NCI-H187 (cell line): ENCODE measurements at places on chromosomes 7 and 10.

DNA sequence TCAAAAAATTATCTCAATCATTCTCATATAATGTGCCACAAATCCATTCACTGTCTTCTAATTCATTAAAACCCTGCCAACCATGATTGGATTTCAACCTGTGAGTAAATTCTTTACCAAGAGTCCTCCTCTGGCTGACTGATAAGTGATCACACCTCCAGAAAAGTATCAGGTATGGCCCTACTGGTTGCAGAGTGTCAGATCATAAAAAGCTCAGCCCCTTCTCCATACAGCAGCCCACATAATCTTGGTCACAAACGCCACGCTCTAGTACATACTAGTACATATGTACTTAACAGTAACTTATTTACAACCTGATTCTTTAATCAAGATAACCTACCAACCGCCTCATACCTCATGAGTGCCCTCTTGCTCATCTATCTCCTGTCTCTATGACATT is 26.1 kb downstream of the UBE2H start:
- DNase-seq, result no peak

- DNase-seq, result no peak
These were observed 118.1 kb downstream of the GLRX3 start for GRCh38 chr10:130254243-130254642.

- DNase-seq, result no peak
These were observed 59.4 kb upstream of the ZNF438 start for GRCh38 chr10:31090894-31091607.

DNA sequence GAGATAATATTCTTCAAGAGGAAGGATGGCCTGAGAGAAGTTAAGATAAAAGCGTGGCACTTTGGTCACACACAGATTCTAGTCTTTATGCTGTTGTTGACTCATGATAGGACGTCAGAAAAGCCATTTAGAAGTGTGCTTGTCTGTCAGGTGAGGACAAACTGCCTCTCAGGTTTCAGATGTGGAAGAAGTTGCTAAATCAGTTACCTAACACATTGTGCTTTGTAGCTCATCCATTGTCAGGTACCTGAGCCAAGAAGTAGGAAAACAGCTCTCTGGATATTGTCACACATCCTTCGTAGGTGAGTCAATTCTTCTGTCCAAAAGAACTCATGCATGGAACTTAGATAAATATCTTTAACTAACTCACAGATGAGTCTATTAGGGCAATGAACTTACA is 49.5 kb upstream of the PHYHIPL start:
- DNase-seq, result no peak

GRCh38 chr7:56125831-56126230 is 9.6 kb upstream of the NUPR2 start:
- DNase-seq, result no peak

- peak; percentile 37 for DNase-seq
These were observed at the start of gene ACBD7 for GRCh38 chr10:15088428-15089261. ACBD7 (minus strand) TSS chr10:15088776; CDS start chr10:15088728, 48 bp downstream.

- no peak for DNase-seq
These were observed 24.7 kb upstream of the GPAM start for GRCh38 chr10:112208292-112208691.

GRCh38 chr7:85135977-85136376 is 50.9 kb downstream of the SEMA3D start:
- DNase-seq, result no peak

GRCh38 chr7:19353180-19353579 is 208.0 kb upstream of the FERD3L start:
- no peak for DNase-seq

GRCh38 chr10:86371691-86372090 is 5.1 kb upstream of the GRID1 start:
- DNase-seq, result no peak

DNA sequence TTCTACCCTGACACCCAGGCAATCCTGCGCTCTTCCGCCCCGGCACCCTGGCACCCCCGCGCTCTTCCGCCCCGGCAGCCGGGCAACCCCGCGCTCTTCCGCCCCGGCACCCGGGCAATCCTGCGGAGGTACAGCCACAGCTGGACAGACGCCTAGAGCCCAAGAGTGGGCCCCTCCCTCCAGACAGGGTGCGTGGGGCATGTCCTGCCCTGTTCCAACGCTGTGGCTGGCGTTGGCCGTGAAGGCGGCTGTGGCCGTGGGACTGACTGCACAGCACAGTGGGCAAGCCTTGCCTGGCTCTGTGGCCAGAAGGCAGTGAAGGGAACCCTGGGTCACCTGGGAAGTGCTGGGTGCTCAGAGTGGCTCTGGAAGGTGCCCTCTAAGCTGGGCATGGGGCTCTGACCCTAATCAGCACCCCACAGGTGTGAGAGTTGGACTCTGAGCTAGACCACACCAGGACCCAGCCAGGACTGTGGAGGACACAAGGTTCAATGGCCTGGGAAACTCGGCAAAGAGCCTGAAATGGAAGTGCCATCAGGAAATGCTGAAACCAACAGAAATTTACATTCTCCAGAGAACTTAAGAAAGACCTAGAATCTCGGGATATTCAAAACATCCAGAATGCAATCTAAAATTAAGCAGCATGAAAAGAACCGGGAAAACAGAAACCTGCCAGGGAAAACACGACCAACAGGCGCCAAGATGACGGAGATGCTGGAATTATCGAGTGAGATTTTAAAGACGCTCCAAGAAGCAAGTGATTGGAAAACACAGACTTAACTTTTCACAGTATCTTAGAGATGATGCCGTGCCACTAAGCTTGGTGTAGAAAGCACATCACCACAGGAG is 253.6 kb downstream of the ELFN1 start:
- DNase-seq, result no peak

DNA sequence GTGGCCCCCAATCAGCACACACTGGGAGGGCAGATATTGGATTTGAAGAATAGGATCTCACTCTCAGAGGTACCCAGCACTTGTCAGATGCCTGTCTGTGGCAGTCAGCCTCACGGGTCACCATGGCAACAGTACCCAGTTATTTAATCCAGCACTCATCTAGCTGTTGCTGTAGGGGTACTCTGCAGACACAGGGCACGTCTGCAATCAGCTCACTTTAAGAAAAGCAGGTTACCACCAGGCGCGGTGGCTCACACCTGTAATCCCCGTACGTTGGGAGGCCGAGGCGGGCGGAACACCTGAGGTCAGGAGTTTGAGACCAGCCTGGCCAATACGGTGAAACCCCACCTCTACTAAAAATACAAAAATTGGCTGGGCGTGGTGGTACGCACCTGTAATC is 11.9 kb downstream of the SFXN4 start:
- no peak for DNase-seq

- DNase-seq, result no peak
These were observed 1.4 kb upstream of the TMEM168 start for GRCh38 chr7:112791465-112792168.

GRCh38 chr7:46352004-46352954 is 431.2 kb upstream of the IGFBP3 start:
- no peak for DNase-seq

GRCh38 chr10:69673521-69673920 is 43.5 kb downstream of the FAM241B start:
- no peak for DNase-seq

DNA sequence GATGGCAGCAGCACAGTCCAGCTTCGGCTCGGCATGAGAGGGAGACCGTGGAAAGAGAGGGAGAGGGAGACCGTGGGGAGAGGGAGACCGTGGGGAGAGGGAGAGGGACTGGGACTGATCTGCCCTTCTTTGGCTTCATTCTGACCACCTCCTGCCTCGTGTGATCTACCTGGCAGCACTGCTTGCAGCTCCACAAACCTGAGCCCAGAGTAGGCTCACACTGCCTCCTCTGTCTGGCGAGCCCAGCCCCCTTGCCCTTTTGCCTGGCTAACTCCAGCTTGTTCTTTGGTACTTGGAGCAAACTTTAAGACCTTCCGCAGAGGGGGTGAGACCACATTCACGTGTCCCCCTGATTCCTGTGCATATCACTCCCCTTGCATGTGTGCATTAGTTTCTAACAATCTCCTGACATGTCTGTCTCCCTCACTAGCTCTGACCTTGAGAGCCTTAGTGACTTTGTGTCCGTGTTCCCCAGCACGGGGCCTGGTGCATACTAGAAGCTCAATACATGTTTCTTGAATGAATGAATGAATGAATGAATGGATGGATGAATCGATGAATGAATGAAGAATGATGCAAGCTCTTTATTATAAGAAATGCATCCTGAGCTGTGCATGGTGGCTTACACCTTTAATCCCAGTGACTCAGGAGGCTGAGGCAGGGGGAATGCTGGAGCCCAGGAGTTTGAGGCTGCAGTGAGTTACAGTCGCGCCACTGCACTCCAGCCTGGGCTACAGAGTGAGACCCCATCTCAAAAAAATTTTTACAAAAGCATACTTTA is 31.2 kb downstream of the UBTD1 start:
- DNase-seq, result no peak

DNA sequence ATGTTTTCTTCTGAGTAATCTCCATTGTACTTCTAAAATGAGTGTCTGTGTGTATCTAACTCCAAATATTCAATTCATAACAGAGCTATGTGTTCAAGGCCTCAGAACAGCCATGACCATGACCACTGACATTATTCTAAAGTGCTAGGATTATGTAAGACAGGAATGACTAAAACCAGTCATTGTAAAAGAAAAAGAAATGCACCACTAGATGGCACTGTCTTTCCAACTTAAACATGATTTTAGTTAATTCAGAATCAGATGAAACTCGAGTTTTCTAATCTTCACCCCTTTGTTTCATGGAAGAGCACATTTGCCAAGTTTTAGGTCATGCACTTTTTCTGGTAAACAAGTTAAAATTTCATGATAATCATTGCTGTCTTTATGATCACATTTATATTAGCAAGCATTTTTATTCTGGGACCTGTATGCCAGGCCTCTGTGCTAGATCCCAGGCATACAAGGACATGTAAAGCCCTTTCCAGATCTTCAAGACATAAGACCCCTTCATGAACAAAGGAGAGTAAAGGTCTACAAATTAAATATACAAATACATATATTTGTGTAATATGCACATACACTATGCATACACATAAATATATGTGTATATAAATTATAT is 26.1 kb upstream of the RSU1 start:
- no peak for DNase-seq

GRCh38 chr7:23469150-23469960 is 936 bp downstream of the IGF2BP3 start:
- no peak for DNase-seq

- no peak for DNase-seq
These were observed 226.6 kb upstream of the RHOBTB1 start for GRCh38 chr10:61170594-61170993.

- DNase-seq, result no peak
These were observed 29.1 kb upstream of the NRBF2 start for GRCh38 chr10:63103971-63104409.

GRCh38 chr10:70557876-70558275 is 44.7 kb downstream of the PRF1 start:
- DNase-seq, result no peak

DNA sequence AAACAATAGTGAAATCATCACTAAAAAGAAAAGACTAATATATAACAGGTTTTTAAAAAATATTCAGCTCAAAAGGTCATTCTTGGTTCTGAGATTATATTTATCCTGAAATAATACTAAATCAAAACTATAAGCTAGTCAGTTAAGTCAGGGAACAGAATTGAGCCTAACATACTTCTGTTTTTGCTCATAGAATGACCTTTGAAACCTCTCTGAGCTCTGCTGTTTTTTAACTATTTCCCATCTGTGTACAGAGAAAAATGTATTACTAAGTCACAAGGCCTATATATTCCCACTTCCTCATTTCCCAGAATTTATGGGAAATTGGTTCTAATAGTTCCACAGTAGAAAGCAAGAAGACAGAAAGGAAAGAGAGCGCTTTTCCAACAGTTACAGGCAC is 346.8 kb upstream of the ETV1 start:
- no peak for DNase-seq

DNA sequence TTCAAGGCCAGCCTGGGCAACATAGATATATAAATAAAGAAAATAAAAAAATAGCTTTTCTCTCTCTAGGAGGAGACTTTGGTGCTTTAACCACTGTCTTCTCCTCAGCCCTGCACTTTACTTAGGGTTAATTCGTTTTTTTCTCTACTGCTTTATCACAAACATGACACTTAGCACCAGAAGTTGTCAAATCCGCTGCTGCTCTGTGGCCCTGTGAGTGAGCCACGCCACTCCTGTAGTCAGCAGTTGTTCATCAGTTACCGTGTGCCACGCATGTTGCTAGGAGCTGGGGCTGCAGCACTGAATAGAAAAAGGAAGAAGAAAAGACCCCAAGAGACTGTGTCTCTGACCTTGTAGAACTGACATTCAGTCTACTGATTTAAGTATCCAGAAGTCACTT is 232.6 kb downstream of the CELF2 start:
- DNase-seq, result no peak

DNA sequence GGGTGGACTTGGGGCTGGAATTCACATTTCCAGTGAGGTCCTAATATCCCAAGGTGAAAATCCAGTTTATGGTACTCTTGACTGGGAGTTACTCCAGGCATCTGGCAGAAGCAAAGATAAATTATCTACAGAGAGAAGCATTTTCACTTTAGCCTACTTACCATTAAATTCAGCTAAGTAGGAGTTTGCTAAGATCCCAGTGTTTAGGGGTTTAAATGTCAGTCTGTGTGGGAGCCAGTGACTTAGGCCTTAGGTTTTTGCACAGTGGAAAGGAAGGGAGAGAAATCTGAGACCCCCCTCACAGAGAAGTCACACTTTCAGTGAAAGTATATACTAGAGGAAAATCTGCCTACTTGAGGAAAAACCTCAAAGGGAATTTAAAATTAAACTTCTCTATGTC is 134.2 kb downstream of the IQUB start:
- DNase-seq, result no peak

- DNase-seq, result no peak
These were observed 162.6 kb downstream of the KLF6 start for GRCh38 chr10:3622427-3622826.

GRCh38 chr10:96618653-96619052 is 31.8 kb upstream of the TM9SF3 start:
- DNase-seq, result no peak

DNA sequence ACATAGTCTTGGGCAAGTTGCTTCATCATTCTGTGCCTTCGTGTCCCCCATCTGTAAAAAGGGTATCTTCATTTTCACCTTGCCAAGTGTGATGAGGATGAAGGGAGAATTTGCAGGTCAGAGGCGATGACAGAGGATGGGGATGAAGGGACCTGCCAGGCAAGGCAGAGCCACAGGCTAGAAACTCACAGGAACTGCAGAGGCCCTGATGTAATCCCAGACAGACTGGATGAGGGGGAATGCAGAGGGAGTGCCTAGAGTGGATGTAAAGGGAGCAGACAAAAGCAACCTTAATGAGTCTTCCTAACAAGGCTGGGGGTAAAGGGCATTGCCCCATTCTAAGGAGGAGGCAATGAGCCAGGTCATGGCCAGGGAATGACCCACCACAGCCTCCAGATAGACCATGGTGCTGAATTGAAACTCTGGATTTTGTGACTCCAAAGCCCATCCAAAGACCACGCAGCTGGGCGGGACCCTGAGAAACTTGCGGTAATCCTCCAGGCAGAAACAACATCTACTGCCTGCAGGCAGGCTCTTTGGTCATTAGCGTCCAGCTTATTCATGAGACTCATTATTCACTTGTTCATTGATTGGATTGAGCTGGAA is 1.9 kb downstream of the ANTXRL start:
- no peak for DNase-seq

GRCh38 chr10:88113232-88113631 is 249.8 kb downstream of the PTEN start:
- DNase-seq, result no peak

GRCh38 chr7:90239625-90240228 is 5.2 kb upstream of the CFAP69 start:
- no peak for DNase-seq
